Activated CD8-positive, alpha-beta memory T cell treated with anti-CD3 and anti-CD28 coated beads, Interleukin-2, amount 50 U/mL, for 48 hours (primary cell): ENCODE measurements at places on chromosomes 3 and 15.
A peak's percentile ranks its signal among the peaks of the same experiment; 100 is the strongest.

DNA sequence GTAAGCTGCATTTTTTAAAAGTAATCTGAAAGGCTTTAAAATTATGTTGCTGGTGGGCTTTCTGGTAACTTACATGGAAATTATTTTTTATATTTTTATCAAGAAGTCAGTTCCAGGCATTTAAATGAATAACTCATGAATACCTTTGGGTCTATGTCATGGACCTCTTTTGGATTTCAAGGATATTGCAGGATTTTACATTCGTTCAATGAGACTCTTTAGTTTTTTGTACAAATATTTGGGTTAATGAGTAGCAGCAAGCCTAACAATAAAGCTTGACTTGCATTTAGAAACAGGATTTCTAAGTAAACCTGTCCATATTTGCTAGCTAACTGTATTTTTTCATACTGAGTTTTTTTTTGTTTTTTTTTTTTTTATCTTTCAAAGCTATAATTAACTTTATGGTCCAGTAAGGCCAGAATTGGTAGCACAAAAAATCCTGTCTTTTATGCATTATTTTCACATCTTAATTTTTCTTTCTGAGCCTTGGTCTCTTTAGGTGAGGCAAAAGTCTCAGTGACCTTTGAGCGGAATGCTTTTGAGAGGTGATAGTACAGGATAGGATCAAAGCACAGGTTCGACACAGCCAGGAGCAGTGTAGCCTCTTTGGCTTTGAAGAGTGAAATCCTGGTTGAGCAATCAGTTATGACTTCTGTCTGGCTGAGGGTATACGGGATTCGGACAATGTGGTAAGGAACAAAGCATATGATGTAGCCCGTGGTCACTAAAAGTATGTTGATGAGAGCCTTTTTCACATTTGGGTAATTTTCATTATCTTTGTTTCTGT is 4.8 kb downstream of the GPR171 start:
- no peak for DNase-seq

- DNase-seq, result no peak
Observed at GRCh38 chr3:133763797-133764683, 17.8 kb downstream of the TF start.

GRCh38 chr3:192444096-192444790 is 283.1 kb downstream of the FGF12 start:
- peak; percentile 84 for DNase-seq

- DNase-seq, result no peak
Observed at GRCh38 chr15:55685286-55685685, 57.7 kb downstream of the PRTG start.

- peak; percentile 67 for DNase-seq
Observed at GRCh38 chr3:169661361-169662131, 2.0 kb downstream of the MECOM start.

- no peak for DNase-seq
Observed at GRCh38 chr3:123759311-123759710, 124.8 kb downstream of the MYLK start.

- DNase-seq, result no peak
Observed at GRCh38 chr3:59502806-59503205, 453.0 kb upstream of the CFAP20DC start.

- peak; percentile 40 for DNase-seq
Observed at GRCh38 chr3:37968813-37969595, 21.6 kb upstream of the VILL start.

DNA sequence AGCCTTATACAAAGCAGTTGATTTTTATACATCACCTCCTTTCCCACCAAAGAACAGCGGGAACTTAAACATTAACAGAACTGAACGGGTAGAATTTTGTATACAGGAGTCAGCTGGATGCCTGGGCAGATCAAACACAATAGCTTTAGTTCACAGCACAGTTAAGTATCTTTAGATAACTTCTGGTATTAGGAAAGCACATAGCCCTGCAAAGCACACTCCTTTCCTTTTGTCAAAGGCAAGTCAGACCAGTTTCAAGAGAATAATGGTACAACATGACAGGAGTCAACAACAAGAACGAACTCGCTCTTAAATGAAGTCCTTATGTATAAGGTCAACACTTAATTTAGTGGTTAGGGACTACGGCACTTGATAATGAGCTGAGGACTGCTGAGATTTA is 26.3 kb downstream of the ABCC5 start:
- DNase-seq, result no peak

- no peak for DNase-seq
Observed at GRCh38 chr15:36844534-36844998, 255.8 kb downstream of the MEIS2 start.

GRCh38 chr15:39645138-39645975 is 64.5 kb downstream of the THBS1 start:
- DNase-seq, result no peak

GRCh38 chr3:20924646-20925385 is 738.8 kb upstream of the SGO1 start:
- DNase-seq, result no peak

GRCh38 chr3:14476583-14477265 is 63.4 kb downstream of the GRIP2 start:
- no peak for DNase-seq

DNA sequence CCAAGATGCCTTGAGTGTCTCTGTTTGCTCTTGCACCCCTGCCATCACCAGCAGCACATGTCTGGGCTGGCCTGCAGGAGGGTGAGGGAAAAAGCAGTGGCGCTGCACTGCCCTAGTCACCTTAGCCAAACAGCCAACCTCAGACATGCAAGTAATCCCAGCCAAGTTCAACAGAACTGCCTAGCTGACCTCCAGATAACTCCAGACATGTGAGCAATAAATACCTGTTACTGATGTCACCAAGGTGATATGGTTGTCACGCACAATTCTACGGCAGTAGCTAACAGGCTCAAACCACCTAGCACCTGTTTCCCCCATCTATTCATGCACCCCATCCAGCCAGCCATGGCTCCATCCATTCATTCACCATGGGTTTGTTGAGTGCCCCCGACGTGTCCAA is 99.9 kb downstream of the SRGAP3 start:
- no peak for DNase-seq

GRCh38 chr15:34708422-34708821 is 46.4 kb downstream of the GJD2 start:
- DNase-seq, result no peak

GRCh38 chr3:120637851-120638559 is 41.9 kb downstream of the NDUFB4 start:
- DNase-seq, result no peak

- no peak for DNase-seq
Observed at GRCh38 chr3:48086705-48087104, 70.5 kb upstream of the MAP4 start.

DNA sequence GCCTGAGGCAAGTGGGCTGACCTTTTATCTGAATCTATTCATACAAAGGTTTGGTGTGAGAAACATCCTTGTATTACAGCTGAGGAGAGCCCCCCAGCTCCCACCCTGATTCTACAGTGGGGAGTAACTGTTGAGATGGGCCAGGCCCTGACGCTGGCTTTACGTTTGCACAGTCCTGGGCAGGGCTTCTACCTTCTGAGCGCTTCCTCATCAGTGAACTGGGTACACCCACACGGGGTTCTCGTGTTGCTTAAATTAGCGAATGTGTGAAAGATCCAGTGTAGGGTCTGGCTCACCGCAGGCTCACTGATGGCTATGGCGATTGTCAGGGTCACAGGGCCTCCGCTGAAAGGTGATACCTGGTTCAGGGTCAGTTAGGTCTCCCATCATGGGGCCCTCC is 7.3 kb upstream of the GHRL start:
- DNase-seq, result no peak

DNA sequence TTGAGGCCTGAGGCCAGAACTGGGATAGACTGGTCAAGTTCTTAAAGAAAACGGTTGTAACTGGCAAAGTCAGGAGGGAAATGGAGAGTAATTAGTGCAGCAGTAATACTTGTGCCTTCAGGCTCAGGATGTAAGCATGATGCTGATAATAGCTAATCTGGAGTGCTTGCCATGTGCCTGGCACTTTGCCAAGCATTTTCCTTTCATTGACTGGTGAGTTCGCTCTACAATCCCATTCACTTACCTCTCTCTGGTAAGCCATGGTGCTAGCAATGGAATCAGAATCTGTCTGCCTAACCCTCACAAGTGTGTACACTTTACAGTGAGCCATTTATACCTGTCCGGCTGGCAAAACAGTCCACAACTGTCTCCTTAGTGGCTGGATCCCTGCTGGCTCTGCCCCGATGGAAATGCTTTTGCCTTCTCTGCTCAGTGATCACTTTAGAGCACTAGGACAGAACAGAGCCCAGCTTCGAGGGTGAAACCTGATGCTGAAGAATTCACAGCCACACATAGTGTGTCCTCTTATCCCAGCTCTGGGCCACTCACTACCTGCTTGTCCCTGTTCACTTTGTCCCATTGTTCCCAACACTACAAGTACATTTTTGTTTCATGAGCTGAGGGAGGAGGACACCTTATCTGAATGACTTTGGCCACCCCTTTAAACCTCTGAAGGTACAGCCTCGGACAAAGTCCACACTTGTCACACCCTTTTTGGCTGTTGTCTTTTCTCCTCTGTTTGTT is 10.3 kb downstream of the CHP1 start:
- no peak for DNase-seq

GRCh38 chr15:56640549-56640948 is 92.8 kb downstream of the ZNF280D start:
- DNase-seq, result no peak

GRCh38 chr3:101069901-101070798 is 76.9 kb upstream of the ABI3BP start:
- peak; percentile 80 for DNase-seq

GRCh38 chr3:59573911-59574310 is 524.1 kb upstream of the CFAP20DC start:
- no peak for DNase-seq

GRCh38 chr3:30677347-30677685 is 70.9 kb downstream of the TGFBR2 start:
- DNase-seq, result no peak

DNA sequence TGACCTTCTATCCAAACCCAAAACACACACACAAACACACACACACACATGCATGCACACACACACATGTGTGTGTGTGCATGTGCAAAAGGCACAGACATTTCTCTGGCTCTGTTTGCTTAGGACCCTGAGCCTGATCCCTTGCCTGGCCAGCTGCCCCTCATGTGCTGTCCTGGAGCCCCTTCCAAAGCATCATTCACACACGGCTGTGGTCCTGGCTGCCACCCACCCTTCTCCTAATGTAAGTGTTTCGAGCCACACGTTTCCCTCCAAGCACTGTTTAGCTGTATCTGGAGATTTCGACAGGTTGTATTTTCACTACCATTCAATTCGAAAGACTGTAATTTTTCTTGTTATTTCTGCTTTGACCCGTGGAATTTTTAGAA is 45.8 kb upstream of the KLF13 start:
- peak; percentile 42 for DNase-seq

GRCh38 chr3:48546203-48546829 is 10.3 kb downstream of the PFKFB4 start:
- DNase-seq, result no peak

- no peak for DNase-seq
Observed at GRCh38 chr3:46860810-46861604, 2.2 kb downstream of the MYL3 start.

DNA sequence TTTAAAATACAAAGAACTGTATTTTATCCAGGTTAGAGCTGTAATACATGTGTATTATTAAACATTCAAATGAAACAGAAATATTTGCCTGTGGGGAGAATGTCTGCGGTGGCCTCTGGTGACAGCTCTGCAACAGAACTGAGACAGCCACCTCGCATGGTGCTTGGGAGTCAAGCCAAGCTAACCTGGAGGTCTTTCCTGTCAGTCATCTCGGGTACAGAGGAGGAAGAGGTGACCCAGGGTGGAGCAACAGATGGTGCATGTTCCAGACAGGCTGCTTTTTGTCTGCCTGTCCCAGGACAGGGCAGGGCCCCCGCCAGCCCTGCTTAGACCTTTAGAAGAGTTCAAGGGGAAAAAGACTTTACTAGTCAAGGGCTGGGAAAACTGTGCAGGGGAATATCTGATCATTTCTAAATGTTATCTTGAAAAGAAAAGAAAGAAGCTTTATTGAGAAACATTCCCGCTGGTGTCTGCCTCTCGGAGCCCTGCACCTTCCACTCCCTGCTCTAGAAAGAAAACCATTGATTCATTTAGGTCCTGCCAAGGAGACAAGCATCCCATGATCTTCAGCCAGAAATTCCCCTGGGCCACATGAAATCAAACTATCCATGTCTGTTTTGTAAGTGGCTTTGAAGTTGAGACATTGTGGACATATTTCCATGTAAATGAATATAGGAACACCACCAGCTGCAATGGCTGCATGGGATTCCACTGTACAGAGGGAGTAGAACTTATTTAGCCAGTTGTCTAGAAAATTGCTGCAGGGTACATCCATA is 5.5 kb upstream of the NR2E3 start:
- no peak for DNase-seq

DNA sequence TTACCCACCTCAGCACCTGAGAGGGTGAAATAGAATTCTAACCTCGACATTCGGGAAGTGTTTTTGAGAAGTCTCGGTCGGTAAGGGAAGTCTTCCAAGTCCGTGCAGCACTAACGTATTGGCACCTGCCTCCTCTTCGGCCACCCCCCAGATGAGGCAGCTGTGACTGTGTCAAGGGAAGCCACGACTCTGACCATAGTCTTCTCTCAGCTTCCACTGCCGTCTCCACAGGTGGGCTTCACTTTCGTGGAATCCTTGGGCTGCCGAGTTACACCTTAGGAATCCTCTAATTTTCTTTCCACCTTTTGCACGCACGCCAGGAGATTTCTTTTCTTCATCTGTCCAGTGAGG is 775 bp downstream of the CCNDBP1 start:
- DNase-seq, result no peak
